ENCODE measurements at places on chromosomes 11 and 22.

DNA sequence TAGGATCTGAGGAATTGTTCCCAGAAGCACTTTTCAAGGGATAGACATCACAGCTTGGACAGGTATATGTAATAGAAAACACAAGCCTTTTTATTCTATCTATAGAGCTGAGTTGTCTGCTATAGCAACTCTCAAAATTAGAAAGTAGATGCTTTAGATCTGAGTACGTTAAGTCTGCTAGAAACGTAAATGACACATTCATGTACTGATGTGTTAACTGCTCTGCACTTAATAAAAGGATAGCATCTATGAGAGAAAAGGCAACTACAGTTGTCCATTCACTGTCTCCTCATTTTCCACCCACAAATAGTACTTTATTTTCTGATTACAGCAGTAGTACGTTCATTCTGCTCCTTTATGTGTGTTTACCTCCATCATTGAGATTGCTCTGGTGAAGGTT is 6.0 kb upstream of the STT3A start:
- no peak for DNase-seq

- no peak for DNase-seq
Observed at GRCh38 chr22:41952713-41953112, 763 bp downstream of the SMIM45 start.

DNA sequence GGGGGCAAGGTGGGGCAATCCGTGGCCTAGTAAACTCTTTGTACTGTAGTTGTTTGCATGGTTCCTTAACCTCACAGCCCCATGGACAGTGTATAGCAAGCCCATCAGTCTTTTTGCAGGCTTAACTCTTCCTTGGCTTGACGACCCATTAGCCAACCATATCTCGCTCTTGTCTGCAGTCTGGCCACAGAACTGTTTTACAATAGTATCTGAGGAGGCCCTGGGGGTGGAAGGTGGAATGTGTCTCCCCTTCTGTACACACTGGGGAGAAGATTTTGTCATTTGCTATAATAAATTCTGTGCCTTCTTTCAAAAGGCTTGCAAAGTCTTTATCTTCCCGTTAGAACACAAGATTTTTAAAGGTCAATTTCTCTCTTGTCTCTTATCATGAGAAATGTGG is 190.3 kb upstream of the NARS2 start:
- no peak for DNase-seq

DNA sequence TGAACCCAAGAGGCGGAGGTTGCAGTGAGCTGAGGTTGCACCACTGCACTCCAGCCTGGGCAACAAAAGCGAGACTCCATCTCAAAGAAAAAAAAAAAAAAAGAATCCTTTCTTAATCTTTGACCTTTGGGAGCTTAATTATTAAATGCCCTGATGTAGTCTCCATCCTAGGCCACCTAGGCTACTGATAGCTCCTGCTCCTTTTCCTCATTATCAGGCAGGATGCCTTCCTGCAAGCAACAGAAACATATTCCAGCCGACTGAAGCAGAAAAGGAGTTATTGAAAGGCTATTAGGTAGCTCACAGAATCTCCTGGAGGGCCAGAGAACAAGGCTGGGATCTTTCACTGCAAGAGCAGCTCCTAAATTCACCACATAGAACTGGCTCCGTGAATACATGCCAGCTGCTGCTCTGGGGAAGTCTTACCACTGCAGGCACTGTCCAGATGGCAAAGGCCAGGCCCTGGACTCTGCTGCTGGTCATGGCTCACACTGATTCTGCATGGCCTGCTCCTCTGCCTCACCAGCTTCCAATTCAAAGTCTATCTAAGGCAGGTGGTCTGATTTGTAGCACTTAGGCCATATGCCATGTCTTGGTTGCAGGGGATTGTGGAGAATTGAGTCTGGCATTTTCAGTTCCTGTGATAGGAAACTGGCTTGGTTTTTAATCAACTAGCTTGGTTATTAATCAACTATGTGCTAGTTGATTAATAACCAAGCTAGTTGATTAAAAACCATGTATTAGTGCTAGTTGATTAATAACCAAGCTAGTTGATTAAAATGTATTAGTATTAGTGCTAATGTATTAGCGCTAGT is 26.0 kb upstream of the POLD3 start:
- no peak for DNase-seq

- no peak for DNase-seq
Observed at GRCh38 chr11:63993993-63994392, 7.8 kb downstream of the OTUB1 start.

DNA sequence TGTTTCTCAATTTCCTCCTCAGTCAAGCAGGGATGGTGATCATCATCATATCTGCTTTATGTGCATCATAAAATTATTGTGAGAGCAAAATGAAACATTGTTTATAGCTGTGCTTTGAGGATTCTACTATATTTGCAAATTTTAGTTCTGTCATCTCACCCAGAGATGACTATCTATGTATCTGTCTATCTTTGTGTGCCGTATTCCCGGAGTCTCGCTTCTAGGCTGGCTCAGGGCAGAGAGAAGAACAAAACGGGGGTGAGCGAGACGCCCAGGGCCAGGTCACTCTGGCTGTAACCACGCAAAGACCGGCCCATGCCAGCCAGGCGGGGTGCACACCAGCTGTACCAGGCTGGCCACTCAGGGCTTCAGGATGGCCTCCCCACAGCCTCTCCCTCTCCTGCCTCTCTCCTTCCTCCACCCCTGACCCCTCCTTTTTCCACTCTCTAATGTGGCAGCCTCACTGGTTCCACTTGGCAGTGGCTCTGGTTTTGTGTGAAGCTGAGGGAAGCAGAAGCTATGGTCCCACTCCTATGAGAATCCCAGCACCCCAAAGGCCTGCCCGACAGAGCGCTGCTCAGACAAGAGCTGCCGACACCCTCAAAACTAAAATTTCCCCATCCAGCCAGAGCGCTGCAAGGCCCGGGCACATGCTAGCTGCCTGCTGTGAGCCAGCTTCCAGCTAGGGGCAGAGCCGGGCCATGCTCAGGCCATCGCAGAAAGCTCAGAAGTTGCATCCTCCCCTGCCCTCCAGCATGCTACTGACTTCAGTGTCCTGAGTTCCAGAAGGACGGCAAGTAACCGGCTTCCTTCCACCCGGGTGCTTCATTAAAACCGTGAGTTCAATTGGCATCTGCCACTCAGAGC is 139.5 kb upstream of the TBCEL start:
- no peak for DNase-seq

DNA sequence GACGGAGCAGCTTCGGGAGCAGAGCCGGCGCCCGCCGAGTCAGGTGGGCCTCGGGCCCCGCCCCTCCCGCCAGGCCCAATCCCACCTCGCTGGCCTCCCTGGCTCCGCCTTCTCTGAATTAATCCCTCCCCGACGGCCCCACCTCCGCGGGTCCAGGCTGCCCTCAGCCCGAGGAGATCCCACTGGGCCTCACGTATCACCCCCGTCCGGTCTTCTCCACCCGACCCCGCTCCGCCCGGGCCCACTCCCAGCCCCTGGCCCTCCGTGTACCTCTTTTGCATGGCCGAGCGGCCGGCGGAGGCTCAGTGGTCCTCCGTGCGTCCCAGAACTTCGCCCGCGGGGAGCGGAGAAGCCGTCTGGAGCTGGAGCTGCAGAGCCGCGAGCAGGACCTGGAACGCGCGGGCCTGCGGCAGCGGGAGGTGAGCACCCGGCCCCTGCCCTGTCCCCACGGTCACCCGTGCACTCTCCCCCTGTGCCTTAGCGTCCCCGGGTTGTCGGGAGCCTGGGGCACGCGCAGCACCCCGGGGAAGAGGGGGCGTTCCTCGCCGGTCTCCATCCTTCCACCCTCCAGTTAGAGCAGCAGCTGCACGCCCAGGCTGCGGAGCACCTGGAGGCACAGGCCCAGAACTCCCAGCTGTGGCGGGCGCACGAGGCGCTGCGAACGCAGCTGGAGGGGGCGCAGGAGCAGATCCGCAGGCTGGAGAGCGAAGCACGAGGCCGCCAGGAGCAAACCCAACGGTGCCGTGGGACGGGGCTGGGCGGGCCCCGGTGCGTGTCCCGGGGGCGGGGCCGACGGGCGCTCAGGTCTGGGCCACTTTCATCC is 2.2 kb upstream of the CD151 start:
- DNase-seq: peak; percentile 50

DNA sequence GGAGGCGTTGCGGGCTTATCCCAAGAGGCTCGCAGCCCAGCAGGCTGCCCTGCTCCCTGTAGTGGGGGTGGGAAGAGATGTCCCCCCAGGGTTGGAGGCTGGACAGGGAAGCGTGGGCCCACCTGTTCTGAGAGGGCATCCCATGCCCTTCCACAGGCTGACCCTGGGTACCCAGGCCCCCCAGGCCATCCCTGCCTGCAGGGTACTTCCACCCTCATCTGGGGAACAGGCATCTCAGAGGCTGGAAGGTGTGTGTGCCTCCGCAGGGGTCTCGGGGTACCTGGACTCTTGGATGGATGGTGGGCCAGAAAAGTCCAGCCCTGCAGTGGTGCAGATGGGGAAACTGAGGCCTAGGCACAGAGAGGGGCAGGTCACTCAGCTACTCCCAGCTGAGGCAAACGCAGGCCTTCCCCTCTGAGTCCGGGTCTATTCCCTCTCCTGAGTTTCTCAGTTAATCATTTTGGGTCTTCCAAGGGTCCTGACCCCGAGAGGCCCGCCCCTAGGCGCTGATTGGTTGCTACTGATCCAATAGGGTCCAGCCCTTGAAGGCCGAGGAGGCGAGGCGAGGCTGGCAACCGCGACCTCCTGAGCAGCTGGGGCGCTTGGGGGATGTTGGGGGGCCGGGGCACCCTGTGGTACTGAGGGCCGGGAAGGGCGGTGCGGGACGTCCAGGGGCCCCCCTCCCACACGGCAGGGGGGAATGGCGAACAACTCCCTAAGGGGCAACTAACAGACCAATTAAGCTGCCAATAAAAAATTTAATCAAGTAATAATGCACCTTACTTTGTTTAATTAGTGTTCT is 23.8 kb downstream of the FLRT1 start:
- DNase-seq: no peak

DNA sequence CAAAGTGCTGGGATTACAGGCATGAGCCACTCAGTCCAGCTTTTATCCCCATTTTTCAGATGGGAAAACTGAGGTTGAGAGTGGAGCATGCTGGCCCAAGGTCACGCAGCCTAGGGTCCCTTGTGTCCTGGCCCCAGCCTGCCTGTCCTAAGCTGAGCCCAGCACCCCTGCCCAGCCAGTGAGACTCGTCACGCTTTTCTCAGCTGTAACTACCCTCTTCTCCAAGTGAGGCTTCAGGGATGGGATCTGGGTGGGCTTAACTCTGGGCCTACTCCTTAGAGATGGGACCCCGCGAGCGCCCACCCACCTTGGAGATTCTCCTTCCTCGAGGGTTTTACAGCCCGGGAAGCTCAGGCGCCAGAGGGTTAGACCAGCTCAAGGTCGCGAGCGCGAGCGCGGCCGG is 390 bp upstream of the TMEM151A start:
- DNase-seq: no peak

DNA sequence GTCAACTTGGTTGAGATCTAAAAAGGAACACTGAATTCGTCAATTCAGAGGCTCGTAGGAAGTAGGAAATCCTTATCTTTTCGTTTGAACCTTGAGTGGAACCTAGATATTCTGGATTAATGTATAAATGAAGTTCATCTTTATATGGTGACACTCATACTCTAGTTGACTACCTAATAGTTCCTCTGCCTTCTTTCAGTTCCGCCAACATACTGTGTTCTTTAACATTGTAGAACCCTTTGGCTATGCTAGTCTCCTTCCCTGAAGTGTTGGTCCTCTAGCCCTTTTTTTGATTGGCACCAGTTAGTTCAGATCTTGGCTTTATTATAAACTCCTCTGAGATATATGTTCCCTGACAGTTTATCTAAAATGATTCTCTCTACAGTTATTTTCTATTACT is 1.5 kb downstream of the ATM start:
- no peak for DNase-seq

DNA sequence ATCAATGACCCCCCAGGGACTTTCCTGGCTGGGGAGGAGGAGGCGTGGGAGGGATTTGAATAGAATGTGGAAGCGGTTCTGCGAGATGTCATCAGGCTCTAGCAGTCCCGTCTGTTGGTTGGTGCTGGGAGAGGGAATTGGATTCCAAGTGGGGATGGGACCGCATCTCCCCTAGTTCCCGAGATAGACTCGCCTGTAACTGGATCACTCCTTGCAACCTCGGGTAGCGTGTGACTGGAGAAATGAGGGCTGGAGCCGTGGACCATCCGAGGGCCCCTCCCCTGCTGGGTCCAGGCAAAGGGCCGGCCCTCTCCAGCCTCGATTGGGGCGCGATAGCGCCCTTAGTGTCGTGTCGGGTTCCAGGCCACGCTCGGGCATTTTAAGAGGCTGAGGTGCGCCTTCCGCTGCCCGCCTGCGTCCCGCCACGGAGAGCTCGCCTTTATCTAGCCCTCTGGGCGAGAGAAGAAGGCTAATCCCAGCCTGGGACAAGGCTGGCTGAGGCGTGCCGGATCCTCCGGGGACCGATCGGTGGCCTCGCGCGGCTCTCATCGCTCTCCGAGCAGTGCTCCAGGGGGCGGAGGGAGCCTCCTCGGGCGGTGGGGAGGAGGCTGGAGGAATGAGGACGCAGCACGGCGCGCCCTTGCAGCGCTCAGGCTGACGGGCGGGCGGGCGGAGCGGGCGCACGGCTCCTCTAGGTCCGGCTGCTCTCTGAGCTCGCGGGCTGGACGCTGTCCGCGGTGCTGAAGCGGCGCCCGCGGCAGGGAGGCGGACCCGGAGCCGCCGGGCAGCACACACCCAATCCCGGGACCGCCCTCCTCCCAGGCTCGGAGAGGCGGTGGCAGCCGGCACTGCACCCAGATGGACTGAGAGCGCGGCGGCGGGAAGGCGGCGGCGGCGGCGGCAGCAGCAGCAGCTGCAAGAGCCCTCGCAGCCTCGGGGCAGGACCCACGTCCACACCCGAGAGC is 107.8 kb downstream of the OSBP2 start:
- DNase-seq: peak; percentile 73

GRCh38 chr11:71917646-71918140 is 10.7 kb downstream of the XNDC1N start:
- no peak for DNase-seq

- no peak for DNase-seq
Observed at GRCh38 chr11:65535102-65535501, 10.2 kb downstream of the SCYL1 start.

GRCh38 chr11:98183034-98183433 is 837.7 kb upstream of the CNTN5 start:
- no peak for DNase-seq

DNA sequence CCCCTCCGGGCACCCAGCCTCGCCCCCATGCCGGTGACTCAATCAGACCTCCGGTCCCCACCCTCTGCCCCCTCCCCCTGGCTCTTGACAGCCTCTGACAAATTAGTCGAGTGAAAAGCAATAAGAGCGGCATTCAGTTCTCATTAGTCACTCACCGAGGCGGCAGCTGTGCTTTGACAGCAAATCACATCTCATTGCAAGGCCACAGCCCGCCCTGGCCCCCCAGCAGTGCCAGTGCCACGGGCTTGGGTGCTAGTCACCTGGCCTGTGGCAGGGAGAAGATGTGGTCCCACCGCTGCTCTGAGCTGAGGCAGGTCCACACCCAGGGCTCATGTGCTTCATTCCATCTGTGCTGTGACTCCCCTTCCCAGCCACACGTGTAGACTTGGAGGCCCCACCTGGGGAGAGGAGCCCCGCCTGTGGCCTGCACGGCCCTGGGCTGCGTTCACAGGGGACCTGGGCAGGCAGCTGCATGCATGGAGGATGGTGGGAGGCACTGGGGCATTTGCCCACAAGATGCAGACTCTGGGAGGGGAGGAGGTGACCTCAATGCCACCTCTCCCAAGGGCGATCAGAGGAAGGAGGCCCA is 7.4 kb upstream of the TH start:
- DNase-seq: no peak

Measured in hypothalamus (tissue), 51 donors.